ENCODE measurements at places on chromosomes 2 and 18.

DNA sequence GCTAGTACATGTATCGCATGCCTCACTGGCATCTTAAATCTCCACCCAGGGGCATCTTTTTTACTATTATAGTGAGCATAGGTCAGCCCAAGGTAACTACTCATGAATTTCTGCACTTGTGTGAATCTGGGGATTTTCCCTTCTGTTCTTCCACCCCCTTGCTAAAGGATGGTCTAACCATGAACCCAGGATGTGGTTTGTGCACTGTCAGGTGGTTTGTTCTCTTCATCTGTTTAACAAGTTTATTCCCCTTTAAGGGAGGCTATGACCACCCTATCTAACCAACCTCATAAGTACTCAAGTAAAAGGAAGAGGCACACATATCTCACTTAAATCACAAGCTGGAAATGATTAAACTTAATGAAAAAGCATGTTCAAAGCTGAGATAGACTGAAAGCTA lies 243.0 kb downstream of the RPRM start:
- no peak for DNase-seq

DNA sequence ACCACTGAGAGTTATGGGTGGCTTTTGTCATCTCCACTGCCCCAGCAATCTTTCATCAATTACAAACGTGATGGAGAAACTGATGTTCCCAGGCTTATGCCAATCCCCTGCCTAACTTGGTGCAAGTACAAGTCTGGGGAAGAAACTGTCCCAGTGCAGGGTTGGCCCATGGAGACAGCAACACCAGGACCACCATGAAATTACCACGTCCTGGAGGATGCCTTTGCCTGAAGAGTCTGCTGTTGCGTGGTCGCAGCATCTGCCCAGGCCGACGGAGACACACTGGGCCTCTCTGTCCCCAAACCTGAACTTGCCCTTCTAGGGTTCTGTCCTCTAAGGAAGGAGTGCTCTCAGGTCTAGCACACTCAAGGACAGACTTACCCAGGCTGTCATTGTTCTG lies 496.8 kb upstream of the RAB6C start:
- no peak for DNase-seq

DNA sequence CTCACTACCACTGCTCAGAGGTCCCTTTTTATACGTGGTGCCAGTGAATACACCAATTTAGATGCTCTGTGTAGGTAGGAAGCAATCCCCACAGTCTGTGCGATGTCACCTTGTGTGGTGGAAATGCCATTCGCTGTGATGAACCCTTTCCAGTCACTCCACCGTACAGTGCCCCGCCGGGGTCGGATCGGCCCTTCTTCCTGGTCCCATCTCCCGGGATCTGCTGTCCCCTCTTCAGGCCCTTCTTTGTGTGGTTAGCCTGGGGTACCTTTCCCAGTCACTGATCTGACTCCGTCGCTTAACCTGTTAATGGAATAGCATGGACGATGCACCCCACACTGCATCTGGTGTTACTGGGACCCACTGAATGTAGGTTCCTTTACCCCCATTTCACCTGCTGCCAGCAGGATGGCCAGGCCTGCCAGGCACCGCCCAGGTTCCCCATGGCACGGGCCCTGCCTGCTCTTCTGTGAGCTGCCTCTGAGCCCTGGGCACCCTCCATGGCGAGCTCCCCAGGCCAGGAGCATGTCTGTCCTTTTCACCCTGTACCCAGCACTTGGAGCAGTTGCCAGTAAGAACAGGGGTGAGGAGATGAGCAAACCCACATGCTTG lies 18.0 kb downstream of the TWIST2 start:
- DNase-seq = no peak

- no peak for DNase-seq
These were observed 116.1 kb upstream of the GPC1 start for GRCh38 chr2:240319221-240319854.

GRCh38 chr2:26080356-26080755 lies 46.5 kb downstream of the RAB10 start:
- DNase-seq = peak; percentile 64

GRCh38 chr2:124025171-124025580 lies at the start of gene CNTNAP5:
CNTNAP5 (plus strand) TSS chr2:124025287; CDS start chr2:124025651, 364 bp downstream.
- DNase-seq = no peak

- no peak for DNase-seq
These were observed 55.0 kb downstream of the TMEM163 start for GRCh38 chr2:134663451-134664450.

DNA sequence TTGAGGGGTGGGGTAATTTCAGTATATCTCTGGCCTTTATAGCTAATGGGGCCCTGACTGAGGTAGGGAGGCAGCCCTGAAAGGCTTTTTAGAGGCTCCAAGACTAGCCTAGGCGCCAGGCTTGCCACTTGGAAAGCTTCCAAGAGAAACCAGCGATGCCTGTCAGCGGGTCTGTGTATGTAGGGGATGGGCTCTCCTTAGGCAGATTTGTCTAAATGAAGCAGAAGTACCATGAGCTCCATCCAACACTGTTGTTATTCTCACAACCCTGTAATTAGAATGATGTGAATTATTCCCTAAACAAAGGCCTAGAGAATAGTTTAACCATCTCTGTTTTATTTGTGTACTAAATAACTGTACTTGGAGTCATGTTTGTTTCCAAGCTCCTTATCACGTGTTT lies 138.1 kb downstream of the B3GNT2 start:
- DNase-seq = no peak

DNA sequence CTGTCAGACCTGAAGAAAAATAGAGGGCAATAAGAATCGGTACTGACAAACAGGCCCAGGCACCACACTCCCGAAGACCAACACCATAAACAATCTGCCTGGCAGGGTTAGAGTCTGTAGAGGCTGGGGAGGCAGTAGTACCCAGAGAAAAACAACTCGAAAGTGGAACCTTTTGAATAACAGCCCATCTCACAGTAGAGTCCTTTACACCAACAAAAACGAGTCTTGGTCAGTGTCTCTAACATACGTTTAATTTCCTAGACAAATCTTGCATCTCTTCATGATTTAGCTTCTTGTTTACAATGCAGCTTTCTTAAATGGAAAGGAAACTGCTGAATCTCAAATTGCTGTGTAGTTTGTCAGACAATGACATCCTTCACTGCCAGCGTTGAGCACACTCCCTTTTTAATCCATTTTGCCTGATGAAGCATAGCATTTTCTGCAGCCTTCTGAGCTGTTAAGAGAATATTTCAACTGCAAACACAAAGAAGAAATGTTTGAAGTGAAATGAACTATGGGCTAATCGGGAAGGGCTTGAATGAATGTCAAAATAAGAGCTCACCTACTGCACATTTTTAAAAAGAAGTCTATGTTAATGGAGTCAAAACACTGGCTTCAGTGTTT lies 73.1 kb upstream of the DSG1 start:
- DNase-seq = no peak

DNA sequence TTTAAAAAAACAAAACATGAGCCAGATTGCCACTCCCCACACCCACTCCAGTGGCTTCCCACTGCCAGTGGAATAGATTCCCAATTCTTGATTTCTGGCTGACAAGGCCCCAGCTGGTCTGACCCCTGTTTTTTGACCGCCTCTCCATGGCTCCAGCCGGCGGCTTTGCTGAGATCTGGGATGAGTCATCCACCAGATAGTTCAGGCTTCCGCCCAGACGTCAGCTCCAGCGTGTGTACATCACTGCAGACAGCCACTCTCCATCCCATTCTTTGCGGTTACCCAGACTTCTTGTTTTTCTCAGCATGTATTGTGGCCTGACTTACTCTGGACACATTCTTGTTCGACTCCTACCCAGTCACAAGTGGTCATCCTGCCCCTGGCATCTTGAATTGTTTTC lies 227.9 kb downstream of the GBX2 start:
- DNase-seq = peak; percentile 69

DNA sequence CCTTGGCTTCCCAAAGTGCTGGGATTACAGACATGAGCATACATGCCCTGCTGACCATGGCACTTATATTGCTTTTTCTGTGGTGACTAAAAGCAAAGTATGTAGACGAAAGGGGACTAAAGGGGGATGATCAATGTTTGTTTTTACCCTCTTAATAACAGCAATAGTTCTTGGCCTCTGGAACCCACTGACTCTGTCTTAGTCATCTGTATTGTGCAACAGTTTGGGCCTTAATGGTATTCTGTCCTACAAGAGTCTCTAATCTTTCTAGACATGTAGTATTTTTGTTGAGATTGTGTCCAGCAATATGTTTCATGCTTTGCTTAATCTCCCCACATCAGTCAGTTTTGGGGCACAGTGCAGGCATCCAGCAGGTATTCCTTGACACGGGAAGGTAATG lies 359.9 kb upstream of the FANCL start:
- DNase-seq = no peak

- DNase-seq = no peak
These were observed 272.9 kb upstream of the REV1 start for GRCh38 chr2:99762714-99763113.

- DNase-seq = no peak
These were observed 438.7 kb downstream of the MBD2 start for GRCh38 chr18:53785811-53786210.

DNA sequence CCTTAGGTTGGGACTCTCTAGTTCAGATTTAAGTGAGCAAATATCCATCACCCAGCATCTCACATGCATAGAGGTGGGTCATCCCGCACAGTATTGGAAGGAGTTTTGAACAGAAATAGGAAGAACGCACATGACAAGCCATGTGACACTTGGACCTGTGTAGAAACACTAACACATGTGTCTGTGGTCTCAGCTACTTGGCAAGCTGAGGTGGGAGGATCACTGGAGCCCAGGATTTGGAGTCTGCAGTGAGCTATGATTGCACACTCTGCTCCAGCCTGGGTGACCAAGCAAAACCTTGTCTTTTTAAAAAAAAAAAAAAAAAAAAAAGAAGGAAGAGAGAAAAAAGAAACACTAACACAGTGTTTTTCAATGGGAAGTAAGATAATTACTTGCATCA lies 5.4 kb upstream of the MTCL1 start:
- no peak for DNase-seq
